ENCODE measurements at places on chromosomes 3 and 15.

DNA sequence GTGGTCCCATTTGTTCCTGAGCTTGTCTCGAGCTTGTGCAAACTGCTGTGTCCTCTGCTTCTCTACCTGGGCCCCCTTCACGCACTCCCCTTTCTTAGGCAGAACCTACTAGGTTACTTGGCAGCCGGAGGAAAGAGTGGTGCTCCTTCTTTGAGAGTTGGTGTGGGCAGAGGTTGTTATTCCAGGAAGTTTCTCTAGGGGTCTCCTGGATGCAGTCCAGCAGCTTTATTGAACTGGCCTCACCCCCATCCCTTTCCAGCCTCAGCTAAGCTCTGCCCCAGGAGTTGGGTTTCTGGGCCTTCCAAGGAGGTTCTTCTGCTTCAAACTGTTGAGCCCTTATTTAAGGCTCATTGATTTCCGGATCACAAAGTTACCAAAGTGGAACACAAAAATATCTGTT is 103.2 kb downstream of the C3orf70 start:
- DNase-seq: no peak

DNA sequence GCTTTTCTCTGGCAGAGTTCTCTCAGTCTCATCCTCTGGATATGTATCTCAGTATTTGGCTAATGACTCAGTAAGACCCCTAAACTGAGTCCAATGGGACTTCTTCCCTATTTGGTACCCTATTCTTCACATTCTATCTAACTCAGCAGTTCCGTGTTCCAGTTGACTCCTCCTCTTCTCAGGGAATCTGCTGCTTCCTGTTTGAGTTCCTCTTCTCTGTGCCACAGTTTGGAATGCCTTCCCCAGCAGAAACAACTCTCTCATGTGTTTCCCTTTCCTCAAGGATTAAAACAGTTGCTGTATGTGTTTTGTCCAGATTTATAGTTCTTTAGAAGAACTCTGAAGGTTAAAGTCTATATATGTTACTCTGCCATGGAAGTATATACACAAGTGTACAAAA is 344.0 kb upstream of the RARB start:
- DNase-seq: no peak

GRCh38 chr3:113271594-113272384 is 60.4 kb downstream of the BOC start:
- DNase-seq: no peak

GRCh38 chr3:151171145-151171757 is 31.8 kb downstream of the GPR171 start:
- DNase-seq: no peak

DNA sequence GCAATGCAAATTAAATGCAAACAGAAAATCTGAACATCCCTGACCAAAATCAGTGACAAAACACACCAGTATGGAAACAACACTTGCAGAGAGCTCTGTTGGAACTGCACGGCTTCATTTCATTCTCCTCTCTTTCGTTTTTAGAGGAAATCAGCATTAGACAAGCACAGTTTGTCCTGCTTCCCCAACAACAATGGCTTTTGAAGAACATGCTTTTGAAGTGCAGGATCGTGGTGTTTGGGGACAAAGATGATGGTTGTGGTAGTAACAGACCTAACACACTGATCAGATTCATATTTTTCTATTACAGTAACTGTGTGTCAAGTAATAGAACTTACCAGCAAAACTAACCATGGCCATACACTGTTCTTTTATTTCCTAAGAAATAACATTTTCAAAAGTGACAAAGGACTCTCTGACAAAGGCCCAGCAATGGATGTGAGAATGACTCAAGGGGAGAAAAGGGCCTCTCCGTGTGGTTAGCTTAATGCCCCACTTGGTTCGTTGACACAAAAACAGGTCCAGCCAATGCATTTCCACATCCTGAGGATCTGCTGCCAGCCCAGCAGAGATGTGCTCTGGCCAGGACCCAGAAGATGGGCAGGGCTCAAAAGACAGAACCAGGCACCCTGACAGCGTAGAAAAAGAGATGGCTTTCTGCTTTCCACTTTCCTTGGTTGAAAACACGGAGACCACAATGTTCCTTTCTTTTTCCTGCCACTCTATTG is 84.1 kb downstream of the CCNL1 start:
- DNase-seq: no peak

DNA sequence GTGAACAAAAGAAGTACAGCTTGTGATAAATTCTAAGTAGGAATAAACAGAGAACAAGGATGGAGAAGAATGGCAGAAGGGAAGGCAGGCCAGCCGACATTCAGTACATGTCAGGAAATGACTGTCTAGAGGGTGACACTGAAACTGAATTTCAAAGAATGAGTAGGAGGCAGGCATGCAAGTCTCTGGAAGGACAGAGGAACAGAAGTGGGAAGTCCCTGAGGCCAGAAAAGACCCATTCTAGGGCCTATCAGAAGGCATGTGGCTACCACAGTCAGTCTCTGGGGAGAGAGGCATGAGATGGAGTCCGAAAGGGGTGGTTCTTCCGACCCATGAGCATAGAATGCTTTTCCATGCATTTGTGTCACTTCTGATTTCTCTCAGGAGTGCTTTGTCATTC is 243.5 kb upstream of the UBE2E2 start:
- DNase-seq: no peak

- DNase-seq: no peak
These were observed 82.3 kb upstream of the MFGE8 start for GRCh38 chr15:88995449-88995848.

DNA sequence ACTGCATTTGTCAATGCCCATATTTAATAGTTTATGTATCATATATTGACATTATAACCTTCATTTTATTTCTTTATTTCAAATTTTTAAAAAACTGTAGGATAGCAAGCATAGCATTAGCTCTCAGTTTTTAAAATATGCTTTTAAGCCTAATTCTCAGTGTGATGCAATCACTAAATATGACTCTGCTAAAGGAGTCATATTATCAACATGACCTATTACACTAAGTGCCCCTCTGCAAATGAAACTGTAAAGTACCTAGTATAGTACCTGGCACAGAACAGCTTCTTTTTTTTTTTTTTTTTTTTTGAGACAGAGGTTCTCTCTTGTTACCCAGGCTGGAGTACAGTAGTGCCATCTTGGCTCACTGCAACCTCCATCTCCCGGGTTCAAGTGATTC is 179.4 kb upstream of the CGNL1 start:
- DNase-seq: no peak

DNA sequence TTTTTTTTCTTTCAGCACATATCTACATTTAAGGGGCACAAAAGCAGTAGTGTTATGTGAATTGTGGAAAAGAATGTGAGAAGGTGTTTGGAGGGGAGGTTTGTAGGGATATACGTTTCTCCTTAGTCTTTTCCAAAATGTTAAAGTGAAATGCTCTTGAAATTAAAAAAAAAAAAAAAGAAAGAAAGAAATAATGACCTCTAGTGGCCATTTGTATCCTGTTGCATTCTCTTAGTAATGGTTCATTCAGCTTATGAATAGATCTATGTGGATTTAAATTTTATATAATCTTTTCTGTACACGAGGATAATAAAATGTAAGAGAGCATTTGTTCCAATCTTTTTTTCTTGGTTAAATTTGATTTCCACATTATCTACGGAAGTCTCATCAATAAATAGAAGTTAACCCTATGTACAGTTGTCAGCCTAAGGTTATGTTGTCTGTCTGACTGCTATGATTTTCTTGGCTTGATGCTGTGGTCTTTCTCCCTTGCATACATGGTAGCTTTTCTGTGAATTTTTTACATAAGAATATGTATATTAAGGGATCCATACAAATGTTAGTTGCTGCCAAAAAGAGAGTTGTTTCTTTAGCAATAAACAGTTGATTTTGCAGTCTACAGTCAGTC is 1.7 kb downstream of the P2RY13 start:
- DNase-seq: no peak

- no peak for DNase-seq
These were observed 4.0 kb upstream of the DENND6A start for GRCh38 chr3:57696801-57697321.

- DNase-seq: no peak
These were observed 84.6 kb upstream of the KLF13 start for GRCh38 chr15:31241888-31242522.

GRCh38 chr3:49406571-49407565 is 4.9 kb downstream of the RHOA start:
- no peak for DNase-seq

DNA sequence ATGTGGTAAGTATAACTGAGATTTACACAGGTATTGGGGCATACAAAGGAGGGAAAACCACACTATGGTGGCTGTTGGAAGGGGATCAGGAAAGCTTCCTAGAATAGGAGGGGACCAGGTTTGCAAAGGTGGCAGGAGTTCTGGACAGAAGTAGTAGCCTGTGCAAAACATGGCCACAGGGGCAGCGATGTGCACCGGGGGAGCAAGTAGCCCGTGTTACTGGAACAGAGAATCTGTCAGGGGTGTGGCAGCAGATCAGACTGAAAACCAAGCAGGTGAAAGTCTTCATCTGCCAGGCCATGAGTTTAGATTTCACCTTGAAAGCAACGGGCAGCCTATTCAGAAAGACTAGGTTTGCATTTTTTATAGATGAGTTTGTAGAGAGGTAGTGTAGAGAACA is 182.3 kb upstream of the LPP start:
- DNase-seq: no peak

- DNase-seq: no peak
These were observed 4.4 kb downstream of the KCTD6 start for GRCh38 chr3:58496206-58496857.

DNA sequence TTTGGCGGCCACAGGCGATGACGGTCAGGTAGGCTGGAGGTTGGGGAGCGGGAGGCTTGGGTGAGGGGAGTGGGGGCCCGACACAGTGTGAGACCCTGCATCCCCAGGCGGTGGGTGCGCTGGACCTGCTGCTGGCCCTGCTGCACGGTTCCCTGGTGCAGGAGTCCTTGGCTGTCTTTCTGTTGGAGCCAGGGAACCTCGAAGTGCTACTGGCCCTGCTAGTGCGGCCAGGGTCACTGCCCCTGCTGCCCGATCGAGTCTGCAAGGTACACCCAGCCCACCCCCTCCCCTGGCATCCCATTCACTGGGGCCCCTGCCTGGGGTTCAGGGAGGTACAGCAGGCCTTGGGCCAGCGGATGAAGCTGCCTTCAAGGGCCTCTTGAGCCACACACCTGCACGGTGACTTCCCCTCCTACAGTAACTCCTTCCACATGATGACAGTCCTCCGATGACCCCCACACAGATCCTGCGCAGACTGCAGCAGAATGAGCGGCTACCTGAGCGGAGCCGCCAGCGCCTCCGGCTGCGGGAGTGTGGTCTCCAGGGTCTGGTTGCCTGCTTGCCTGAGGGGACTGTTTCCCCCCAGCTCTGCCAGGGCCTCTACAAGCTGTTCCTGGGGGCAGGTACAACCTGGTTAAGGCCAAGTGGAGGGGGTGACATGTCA is 19.5 kb downstream of the NBEAL2 start:
- no peak for DNase-seq

DNA sequence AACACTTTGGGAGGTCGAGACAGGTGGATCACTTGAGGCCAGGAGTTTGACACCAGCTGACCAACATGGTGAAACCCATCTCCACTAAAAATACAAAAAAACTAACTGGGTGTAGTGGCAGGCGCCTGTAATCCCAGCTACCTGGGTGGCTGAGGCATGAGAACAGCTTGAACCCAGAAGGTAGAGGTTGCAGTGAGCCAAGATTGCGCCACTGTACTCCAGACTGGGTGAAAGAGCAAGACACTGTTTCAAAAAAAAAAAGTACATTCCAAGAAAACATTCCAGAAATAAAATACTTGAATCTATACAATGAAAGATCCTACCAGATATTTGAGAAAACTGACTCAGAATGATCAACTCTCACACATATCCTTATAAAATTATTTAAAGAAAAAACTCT is 30.4 kb downstream of the TFDP2 start:
- no peak for DNase-seq

GRCh38 chr15:82292271-82292670 is 29.7 kb downstream of the SAXO2 start:
- DNase-seq: no peak

DNA sequence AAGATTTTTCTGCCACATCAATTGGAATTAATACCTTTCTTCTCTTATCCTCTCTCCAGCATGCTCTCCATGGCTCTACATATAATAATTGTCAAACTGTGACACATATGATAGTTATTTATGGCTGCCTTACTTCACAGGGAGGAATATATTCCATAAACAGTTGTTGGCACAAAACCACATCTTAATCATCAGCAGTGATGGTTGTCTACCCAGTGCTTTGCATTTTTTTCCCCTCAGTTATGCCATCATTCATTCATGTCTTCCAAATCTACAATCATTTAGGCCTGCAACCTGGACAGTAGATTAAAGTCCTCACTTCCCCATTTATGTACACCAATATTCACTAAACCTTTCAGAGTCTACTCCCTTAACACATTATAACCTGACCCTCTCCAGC is 107.7 kb downstream of the THRB start:
- DNase-seq: no peak

DNA sequence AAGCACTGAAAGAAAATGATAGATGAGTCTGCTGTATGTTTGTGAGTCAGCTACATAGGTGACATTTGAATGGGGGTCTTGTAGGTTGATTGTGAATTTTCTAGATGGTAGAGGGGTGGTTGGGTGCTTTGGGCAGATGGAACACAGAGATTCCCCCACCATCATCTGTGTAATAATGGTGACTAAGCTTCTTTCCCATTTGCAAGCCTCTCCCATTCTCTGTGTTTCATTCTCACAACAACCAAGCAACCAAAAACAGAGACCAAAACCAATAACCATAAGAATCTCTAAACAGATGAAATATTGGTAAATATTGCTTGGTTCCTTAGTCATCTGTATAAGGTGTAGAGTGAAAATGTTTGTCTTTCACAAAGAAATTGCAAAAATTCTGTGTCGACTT is 17.8 kb upstream of the UTS2B start:
- no peak for DNase-seq

GRCh38 chr3:181252631-181253030 is 263.1 kb upstream of the DNAJC19 start:
- DNase-seq: no peak

DNA sequence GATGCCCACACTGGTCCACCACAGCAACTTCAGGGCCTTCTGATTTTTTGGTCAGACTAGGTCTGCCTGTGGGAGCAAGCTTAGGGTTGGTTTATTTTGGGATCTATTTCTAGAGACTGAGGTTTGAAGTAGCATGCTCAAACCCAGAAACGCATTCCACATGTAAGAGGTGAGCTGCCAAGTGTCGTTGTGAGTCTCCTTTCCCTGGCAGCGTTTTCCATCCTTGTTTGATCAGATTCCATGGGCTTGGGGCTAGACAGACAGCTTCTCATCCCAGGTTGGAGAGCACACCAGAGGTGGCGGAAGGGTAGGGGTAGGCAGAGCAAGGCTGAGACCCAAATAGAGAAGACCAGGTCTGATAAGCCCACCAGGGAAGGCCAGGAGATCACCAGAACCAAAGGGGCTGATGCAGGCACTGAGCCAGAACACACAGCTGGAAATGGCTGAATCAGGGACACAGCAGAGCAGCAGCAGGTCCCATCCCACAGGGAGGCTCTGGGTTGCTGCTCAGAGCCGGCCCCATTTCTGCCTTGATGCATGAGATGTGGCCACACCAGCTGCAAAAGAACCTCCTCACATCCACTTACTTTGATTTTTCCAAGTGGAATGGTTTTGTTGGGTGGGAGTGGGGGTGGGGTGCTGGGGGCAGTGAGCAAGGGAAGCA is 186.8 kb downstream of the THSD4 start:
- no peak for DNase-seq
